Keratinocyte (primary cell): ENCODE measurements at places on chromosomes 6 and 20.

GRCh38 chr6:147949981-147950622 is 392.5 kb upstream of the SASH1 start:
- no peak for DNase-seq

DNA sequence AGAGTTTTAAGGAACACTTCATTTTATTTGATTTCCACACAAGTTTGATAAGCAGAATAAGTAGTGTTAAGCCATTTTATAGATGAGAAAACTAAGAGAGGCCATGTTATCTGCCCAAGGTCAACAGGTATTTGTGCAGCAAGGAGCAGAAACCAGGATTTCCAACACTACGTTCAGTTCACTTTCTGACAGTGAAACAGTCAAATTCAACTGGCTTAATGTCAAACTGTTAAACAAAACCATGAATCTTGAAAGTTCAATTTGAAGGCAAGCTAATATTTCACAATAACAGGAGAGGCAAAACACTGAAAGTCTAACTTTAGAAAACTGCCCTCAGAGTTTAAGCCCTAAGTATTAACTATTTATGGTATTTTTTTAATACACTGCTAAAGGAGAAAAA is 32.6 kb downstream of the DTNBP1 start:
- DNase-seq, result no peak

- no peak for DNase-seq
These were observed 73.3 kb upstream of the CENPW start for GRCh38 chr6:126266664-126267063.

DNA sequence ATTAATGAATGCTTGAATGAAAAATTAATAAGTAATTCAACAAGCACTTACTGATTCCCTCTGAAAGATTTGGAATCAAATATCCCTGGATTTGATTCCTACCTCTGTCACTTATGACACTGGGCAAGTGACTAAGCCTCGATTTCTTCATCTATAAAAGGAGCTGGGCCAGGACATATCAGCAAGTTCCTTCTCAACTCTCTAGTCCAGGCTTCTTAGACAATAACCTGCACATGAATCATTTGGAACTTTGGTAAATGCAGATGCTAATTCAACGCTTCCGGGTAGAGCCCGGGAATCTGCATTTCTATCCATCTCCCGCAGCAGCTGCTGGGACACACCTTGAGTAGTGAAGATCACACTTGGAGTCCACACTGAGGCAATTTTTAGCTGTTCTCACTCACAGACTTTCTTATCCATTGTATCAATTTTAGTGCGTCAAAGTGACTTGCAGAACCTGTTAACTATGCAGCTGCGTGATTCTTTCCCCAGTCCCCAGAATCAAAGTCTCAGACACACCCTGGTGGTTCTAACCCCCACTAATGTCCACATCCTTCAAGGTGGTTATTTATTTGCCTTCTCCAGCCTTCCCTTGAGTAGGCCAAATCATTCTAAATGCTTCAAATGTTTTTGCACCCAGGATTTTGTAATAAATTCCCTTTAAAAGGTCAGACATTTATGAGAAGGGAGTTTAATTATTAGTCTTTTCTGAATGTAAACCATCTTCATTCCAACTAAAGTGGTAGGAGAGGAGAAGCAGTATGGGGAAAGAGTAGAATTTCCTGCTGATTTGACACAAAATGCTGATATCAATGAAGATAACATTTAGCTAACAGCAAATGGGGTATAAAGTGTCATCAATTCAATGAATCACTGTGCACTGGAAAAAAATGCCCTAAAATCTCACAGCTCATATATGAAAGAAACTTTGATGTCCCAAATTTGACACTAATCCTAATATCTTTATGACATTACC is 26.0 kb upstream of the CCND3 start:
- DNase-seq, result no peak

- DNase-seq, result no peak
These were observed 32.5 kb upstream of the SIRPA start for GRCh38 chr20:1862663-1863053.

- no peak for DNase-seq
These were observed 98.9 kb upstream of the ENPP5 start for GRCh38 chr6:46269447-46270229.

DNA sequence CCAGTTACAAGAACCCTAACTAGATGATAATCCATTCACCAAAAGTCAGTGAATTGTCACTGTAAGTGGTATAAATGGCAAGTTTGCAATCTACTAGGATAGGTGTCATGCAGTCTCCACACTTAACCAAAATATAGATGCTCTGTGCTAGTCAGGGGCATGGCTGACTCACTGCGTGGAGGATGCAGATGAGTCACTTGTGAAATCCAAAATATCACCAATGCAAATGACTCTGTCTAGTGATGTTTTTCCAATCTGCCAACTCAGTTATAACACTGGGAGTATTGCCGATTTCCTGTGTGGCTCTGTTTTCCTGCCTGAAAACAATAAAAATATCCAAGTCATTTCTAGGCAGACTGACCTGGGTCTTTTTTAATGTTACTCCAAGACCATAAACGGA is 47.8 kb upstream of the NRSN1 start:
- no peak for DNase-seq

- DNase-seq, result no peak
These were observed 66.0 kb downstream of the UBR2 start for GRCh38 chr6:42629845-42630244.

- no peak for DNase-seq
These were observed 183.1 kb downstream of the MOXD1 start for GRCh38 chr6:132218059-132218696.
